Naive B cell (primary cell): ENCODE measurements at places on chromosomes 2 and 18.

DNA sequence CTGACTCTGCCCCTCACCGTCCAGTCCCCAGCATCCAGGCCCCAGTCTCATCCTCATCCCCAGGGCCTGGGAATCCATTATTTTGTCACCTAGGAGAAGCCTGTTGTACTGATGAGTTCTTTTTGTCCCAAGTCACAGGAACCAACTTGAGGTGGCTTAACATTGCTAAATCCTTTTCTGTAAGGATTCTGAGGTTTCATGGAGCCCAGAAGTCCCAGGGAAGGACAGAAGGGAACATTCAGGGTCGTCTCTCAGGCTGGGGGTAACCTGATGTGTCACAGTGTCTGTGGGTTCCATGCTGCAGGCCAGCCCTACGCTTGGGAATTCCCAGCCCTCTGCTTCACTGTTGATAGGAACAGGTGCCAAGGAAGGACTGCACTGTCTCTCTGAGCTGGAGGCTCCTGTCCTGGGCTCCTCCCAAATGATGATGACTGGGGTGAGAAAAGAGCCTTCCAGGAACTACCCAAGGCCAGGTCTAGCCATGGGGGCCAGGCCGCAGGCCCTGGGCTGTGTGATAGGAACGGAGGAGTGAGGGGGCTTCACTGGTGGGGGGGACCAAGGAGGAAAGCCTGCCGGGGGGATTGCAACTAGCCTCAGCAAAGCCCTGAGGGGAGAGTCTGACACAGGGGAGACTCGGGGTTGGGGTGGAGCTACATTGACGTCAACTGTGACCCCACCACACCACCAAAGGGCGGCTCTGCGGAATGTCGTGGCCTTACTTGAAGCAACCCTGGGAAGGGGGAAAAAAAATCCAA is 145.7 kb downstream of the SMAD7 start:
- no peak for DNase-seq

- no peak for DNase-seq
These were observed 56.2 kb upstream of the HS6ST1 start for GRCh38 chr2:128374711-128375413.

GRCh38 chr18:21112543-21113105 is 1.0 kb upstream of the ROCK1 start:
- no peak for DNase-seq

- DNase-seq: no peak
These were observed 3.4 kb downstream of the CCDC93 start for GRCh38 chr2:118010473-118010872.

GRCh38 chr2:64970495-64970894 is 18.7 kb upstream of the SLC1A4 start:
- DNase-seq: no peak

- no peak for DNase-seq
These were observed 15.3 kb downstream of the STON1 start for GRCh38 chr2:48545244-48545643.

GRCh38 chr2:60505880-60506260 is 47.6 kb downstream of the BCL11A start:
- no peak for DNase-seq

GRCh38 chr2:119536707-119537106 is 7.5 kb upstream of the CFAP221 start:
- DNase-seq: no peak

DNA sequence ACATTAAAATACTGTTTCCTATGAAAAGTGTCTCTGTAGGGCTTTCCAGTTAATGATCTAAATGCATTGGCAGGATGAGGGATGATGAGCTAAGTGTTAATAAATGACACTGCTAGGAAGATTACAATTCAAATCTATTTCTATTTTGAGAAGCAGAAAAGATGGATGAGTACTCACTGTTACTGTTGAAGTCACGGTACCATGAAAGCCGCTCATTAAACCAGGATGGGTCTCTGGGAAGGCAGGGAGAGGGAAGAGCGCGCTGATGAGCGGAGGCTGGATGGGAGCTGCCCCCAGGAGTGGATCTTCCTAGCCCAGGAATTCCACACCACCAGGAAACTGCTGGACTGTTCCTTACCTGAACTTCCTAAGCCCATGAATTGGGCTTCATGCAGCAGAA is 27.1 kb upstream of the TXNDC2 start:
- no peak for DNase-seq

- DNase-seq: no peak
These were observed 228.3 kb upstream of the EPC2 start for GRCh38 chr2:148416248-148416647.

DNA sequence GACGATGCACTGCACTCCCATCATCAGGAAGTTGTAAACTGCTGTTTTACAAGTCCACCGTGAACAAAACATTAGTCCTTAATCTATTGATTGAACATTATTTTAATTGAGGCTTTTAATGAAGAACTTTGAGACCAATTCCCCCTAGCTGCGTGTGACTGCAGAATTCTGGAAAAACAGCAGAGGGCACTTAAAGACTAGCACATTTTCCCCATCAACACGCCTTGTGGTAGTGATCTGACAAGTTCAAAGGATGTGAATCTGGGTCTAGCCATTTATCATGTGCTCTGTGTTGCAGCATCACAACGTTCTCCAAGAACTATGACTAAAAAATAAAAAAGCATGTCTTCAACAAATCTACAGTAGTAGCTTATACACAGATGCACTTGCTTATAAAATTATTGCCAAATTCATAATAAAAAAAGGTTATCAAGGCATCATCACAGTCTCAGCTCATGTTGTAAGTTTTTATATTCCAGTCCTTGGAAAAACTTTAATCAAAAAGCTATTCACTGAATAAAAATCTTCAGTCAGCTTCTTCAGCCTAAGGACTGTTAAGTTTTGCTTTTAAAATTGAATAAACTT is 35.8 kb downstream of the SKOR2 start:
- peak; percentile 14 for DNase-seq

DNA sequence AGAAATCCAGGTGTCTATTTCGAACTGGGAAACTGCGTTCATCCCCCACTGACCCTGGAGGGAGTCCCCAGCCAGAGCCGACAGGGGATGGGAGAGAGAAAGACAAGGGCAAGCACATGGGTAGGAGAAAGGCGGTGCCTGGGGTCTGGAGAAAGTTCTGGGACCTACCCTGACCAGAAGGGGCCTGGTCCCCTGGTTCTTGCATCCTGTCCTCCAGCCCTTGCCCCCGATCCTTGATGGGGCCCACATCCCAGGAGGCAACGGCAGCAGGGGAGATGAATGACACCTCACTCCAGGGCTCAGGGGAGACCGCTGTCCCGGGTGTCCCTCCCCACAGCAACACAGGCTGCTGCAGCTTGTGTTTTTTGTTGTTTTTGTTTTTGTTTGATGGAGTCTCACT is 4.9 kb downstream of the ADCY3 start:
- DNase-seq: no peak

GRCh38 chr2:73175663-73176204 is 26.6 kb upstream of the NOTO start:
- DNase-seq: peak; percentile 65

DNA sequence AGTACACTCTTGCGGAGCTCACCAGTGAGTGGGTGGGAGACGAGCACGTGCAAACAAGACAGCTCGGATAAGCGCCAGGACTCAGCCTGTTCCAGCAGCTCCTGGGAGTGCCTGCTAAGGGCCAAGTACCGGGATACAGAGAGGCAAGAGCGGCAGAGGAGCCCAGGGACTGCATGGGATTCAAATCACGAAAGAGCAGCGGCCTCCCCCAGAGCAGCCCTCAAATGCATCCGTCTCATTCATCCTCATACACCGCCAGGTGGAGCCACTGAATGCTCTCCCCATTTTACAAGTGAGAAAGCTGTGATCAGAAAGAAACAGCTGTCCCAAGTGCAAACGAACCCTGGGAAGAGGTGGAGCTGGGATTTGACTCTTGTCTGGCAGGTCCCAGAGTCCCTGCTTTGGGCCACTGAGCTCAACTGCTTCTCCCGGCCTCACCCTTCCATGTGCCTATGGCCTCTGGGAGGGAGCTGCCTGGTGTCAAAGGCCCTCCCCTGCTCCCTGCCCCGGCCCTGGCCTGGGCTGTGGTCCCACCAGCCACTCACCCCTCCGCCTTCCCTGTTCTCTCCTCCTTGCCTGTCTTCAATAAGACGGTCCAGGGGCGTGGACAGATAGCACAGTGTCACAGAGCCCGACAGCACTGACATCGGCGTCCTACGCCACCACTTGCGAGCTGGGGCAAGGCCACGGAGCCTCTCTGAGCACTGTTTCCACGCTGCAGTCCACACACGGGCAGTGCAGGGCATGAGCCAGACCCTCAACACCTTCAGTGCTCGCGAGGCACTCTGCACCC is 72.8 kb upstream of the TAF1B start:
- no peak for DNase-seq

- no peak for DNase-seq
These were observed 135.7 kb downstream of the ARHGAP28 start for GRCh38 chr18:6865251-6865650.

DNA sequence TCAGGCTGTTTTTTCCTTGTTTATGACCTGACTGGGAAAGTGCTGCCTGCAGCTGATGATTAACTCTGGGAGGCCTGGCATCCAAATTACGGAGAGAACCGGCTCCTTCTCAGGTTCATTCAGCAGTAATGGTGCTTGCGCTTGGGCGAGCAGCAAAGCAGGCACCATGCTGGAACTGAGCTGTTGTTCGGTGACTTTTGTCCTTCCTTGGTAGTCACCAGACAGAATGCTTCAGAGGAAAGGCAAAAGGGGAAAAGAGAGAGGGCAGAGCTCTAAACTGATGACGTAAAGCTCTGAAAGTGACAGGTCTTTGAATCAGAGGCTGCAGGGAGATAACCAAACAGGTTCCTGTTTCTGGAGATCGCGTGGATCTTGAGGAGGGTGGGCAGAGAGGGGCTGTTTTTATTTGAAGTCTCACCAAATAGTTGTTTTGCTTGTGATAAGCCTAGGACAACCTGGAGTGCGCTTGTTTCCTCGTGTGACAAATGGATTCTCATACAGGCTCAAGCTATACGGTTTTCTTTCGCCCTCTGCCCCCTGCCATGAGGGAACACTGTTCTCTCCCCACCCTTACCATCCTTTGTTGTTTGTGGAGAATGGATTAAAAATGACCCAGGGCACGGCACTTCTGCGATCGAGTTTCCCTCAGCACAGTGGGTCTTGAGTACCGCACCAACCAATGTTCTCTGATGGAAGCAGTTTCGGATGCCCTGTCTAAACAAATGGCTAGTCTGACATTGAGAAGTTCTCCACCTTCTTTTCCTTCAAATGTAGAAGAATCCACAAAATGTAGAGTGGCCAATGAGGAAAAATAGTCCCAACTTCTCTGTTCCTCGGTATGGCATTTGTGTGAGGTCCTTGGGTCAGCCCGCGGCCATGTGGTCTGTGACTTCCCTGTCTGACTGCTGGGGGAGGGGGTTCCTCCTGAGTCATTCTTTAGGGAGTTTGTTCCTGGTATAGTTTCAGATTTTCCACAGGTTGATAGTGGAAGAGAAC is 1.3 kb downstream of the RASGRP3 start:
- DNase-seq: peak; percentile 75

GRCh38 chr2:187168720-187169713 is 279.0 kb downstream of the CALCRL start:
- peak; percentile 31 for DNase-seq

- no peak for DNase-seq
These were observed 76.6 kb upstream of the MAP4K3 start for GRCh38 chr2:39513641-39514094.

- no peak for DNase-seq
These were observed 27.9 kb upstream of the GLI2 start for GRCh38 chr2:120707816-120708215.
